HEK293T (cell line): ENCODE measurements at places on chromosomes 6 and 20.
A peak's percentile ranks its signal among the peaks of the same experiment; 100 is the strongest.

GRCh38 chr20:46791722-46792416 is 82.4 kb downstream of the SLC2A10 start:
- no peak for DNase-seq

- DNase-seq, result no peak
Observed at GRCh38 chr6:164561656-164562055, 747.7 kb downstream of the C6orf118 start.

DNA sequence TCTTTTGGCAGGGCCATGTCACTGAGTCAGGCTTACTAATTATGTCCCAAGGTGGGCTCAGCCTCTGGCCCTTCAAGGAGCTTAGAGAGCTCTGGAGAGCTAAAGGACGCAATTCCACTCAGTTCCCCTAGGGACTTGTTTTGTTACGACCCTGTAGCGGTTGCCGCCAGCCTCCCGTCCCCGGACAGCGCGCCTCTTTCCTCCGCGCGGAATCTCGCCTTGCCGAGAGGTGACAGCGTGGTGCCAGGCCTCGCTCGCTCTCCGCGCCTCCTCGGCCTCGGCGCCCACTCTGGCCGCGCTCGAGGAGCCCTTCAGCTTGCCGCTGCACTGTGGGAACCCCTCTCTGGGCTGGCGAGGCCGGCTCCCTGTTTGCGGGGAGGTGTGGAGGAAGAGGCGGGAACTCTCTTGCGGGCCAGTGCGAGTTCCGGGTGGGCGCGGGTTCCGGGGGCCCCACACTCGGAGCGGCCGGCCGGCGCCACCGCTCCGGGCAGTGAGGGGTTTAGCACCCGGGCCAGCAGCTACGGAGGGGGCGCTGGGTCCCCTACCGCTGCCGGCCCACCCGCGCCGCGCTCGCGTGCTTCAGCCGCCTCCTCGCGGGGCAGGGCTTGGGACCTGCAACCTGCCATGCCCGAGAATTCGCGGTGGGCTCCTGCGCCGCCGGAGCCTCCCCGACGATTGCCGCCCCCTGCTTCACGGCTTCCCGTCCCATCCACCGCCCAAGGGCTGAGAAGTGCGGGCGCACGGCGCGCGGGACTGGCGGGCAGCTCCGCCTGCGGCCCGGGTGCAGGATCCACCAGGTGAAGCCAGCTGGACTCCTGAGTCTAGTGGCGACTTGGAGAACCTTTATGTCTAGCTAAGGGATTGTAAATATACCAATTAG is 9.9 kb upstream of the ZNF311 start:
- DNase-seq, result no peak

GRCh38 chr6:36340618-36341454 is 4.1 kb upstream of the BNIP5 start:
- DNase-seq, result peak; percentile 86

GRCh38 chr6:155319902-155320301 is 5.6 kb upstream of the TFB1M start:
- DNase-seq, result no peak

DNA sequence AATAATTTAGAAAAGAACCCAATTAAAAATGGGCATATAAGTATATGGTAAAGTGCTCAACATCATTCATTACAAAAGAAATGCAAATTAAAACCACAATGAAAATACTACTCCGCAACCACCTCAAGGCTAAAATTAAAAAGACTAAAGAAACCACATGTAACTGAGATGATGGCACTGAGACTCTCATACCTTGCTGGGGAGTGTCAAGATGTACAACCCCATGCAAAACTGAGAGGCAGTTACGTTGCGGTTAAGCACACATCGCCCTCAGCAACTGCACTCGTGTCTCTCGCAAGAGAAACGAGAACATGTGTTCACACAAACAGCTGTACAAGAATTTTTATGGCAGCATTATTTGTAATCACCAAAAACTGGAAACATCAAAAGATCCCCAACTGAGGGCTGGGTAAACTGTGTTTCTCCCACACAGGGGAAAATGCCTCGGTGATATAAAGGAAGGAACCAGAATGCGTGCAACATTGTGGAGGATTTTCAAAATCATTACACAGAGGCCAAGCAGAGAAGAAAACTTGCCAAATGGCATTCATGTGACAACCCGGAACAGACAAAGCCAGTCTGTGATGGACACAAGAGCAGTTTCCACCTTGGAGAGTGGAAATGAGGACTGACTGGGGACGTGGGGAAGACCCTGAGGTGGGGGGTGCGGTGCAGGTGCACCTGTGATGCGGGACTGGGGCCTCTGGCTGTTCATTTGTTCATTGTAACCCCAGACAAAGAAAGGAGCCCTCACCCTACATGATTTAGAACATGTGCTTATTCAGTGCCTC is 144.9 kb downstream of the WDR27 start:
- DNase-seq, result no peak

DNA sequence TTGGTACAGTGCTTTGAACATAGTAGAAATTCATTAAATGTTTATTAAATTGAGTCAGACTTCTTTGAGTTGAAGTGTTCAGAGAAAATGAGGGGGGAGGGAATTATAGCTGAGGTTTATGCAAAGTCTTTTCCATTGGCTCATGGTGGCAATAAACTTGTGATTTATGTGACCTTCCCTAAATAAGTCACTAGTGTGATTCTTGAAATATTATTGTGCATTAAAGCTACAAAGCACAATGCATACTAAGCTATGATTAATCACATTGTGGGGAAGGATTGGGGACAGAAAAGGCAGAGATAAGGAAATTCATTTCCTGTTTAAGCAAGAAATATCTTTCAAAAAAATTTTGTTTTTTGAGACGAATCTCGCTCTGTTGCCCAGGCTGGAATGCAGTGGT is 877.5 kb downstream of the TFAP2A start:
- DNase-seq, result no peak

GRCh38 chr6:144278659-144279314 is 6.3 kb upstream of the UTRN start:
- DNase-seq, result no peak

DNA sequence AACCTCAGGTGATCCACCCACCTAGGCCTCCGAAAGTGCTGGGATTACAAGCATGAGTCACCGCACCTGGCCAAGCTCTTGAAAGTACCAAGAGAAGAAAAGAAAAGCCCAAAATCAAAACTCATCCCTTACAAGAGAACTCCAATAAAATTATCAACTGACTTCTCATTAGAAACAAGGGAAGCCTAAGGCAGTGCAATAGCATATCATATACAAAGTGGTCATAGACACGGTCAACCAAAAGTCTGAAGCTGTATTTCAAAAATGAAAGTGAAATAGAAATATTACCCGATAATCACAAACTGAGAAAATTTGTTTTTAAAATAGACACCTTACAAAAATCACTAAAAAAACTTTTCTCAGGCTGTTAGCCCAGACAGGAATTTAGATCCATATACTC is 1321.1 kb upstream of the GJE1 start:
- no peak for DNase-seq

GRCh38 chr20:58596750-58597248 is 54.3 kb upstream of the STX16 start:
- DNase-seq, result no peak

- no peak for DNase-seq
Observed at GRCh38 chr6:150081702-150082101, 12.8 kb upstream of the ULBP3 start.

DNA sequence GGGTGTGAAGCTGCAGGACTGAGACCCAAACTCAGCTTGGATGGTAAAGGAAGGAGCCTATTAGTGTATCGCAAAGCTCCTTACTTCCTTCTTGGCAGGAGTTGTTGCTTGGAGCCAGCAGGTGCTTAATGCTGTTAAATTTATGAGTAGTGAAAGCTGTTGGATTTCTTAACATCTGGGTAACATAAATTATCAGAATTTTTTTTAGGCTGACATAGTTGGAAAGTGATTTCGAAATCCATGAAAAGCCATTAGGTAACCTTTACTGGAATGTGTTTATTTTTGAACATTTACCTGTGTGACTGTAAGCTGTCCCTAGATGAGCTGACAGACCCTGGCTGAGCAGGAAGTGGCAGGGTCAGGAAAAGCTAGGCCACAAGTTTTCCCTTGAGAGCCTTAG is 470.4 kb upstream of the SLC35B3 start:
- no peak for DNase-seq

- no peak for DNase-seq
Observed at GRCh38 chr6:106431972-106432371, 71.5 kb downstream of the CRYBG1 start.

DNA sequence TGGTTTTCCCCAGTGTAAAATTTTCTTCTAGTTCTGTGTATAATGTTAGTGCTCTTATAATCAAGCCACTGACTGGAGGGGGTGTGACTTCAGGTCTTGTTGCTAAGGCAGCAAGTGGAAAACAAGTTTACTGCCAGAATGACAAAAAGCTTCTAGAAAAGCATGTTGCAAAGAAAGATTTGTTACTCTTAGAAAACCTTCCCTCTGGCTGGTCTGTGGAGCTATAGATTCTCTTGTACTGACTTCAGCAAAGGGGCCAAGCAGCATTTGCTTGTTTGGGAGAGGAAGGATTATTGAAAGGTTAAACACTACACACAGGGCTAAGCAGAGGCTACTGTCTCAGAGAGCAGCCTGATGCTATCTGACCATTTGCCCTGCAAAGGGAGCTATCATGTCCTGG is 288.8 kb downstream of the BTBD9 start:
- DNase-seq, result no peak
